ENCODE measurements at places on chromosomes 7 and 10.

DNA sequence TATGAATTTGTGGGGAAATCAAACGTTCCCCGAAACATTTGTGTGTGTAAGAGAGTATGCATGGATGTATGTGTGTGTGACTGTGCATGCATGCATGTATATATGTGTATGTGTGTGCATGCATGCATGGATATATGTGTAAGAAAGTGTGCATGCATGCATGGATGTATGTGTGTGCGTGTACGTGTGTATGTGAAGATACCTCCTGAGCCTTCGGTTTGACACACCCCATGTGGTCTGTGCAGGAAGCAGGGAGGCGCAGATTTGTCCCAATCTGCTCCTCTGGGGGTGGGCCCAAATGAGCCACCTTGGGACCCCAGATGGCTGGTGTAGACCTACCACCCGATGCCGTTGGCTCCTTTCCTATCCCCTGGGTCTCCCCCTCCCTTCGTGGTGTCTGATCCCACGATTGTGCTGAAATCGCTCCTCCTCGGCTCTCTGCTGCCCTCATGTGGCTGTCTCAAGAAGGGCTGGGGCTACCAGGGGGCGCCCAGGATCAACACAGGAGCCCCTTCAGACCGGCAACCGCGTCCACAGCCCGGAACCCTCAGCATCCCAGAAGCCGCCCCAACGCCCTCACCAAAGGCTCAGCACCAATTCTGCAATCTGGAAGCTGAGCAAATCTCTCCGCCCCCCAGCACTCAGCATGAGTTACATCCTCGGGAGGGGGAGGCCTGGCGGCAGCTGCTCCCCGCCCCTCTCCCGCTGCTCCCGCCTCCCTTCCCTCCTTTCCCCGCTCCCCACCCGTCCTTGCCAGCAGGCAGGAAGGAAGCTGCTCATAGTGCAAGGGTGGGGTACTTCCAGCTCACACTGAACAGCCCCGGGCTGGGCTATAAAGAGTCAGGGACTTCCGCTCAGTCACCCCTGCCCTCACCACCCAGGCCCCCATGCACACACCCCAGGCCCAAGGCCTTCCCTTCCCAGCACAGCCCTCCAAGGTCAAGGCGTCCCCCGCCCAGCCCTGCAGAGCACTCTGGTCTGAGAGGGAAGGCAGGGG is 2.3 kb upstream of the NOS3 start:
- no peak for DNase-seq

DNA sequence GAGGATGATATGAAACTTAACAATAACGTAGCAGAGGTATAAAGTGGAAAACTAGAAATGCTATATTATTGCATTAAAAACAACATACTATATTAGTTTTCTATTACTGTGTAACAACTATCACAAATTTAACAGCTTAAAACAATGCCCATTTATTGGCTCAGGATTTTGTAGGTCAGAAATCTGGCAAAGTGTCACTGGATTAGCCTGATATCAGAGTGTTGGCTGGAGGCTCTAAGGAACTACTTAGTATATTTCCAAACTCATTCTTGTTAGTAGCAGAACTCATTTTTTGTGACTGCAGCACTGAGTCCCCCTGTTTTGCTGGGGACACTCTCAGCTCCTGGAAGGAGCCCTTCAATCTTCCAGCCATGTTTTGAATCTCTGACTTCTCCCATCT is 306.8 kb downstream of the ETV1 start:
- no peak for DNase-seq

DNA sequence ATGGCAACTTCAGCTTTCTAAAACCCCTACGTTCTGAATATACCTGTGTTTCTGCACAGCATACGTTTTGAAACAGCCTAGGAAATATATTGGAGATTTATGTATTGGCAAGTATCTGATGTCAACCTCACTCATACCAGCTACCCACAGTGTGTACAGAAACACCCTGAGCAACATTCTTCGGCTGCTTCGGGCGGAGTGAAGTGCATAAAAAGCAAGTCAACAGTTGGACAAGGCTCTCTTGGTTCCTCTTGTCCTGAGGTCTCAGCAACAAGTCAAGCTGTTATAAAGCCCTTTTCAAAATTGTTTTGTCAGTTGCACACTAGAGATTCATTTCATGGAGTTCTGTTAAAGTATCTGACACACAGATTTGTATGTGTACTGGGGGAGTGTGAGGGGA is 40.0 kb upstream of the PAPSS2 start:
- no peak for DNase-seq

DNA sequence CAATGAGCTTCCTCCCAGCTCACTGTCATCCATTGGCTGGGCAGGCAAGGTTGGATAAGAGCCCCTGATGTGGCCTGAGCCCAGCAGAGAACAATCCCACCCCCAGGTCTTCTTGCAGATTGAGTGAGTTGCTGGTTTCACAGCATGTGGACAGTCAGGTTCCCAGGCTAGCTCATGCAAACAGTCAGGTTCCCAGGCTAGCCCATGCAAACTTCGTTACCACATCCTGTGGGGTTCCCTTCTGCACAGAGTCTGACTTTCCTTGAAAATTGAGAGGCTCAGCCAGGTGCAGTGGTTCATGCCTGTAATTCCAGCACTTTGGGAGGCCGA is 67.1 kb downstream of the TMEM130 start:
- DNase-seq, result no peak

- DNase-seq, result no peak
Measured at GRCh38 chr10:121217331-121217730, 366.2 kb downstream of the WDR11 start.

GRCh38 chr10:78231327-78231726 is 197.7 kb downstream of the RPS24 start:
- no peak for DNase-seq

GRCh38 chr7:37514497-37514896 is 65.8 kb upstream of the ELMO1 start:
- DNase-seq, result no peak

- DNase-seq, result no peak
Measured at GRCh38 chr10:43926875-43927406, 278.3 kb upstream of the ZNF32 start.

DNA sequence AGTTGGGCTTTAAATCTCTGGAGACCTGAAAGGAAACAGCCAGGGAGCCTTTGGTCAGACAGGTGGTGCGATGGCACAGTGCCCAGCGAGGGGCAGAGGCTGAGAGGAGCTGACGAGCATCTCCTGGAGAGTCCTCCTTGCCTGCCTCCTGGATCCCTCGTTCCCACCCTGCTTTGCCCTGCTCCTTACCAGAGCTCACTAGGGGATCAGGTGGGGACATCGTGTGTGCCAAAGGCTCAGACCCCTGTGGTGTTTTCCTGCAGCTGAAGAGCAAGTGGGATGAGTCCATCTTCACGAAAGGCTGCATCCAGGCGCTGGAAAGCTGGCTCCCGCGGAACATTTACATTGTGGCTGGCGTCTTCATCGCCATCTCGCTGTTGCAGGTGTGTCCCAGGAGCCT is 21.8 kb upstream of the SH2D4B start:
- no peak for DNase-seq

DNA sequence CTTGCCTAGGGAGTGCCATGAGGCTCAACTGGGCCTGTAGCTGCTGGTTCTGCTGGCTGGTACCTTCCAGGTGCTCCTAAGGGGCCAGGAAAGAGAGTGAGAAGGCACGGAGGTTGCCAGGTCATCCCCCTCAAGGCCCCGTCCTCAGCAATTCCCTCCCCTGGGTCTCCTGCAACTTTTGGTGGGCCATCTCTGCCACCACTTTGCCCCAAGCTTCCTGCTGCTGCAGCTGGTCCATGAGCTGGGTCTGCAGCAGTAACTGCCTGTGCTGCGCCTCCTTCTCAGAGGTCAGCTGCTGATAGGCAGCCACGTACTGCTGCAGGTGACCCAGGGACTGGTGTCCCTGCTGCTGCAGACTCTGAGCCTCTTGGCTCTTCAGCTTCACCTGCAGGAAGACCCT is 17.3 kb upstream of the MTPAP start:
- DNase-seq, result no peak

- DNase-seq, result no peak
Measured at GRCh38 chr7:43726466-43726865, 2.9 kb downstream of the COA1 start.

GRCh38 chr7:51033727-51034520 is 251.2 kb upstream of the GRB10 start:
- no peak for DNase-seq

DNA sequence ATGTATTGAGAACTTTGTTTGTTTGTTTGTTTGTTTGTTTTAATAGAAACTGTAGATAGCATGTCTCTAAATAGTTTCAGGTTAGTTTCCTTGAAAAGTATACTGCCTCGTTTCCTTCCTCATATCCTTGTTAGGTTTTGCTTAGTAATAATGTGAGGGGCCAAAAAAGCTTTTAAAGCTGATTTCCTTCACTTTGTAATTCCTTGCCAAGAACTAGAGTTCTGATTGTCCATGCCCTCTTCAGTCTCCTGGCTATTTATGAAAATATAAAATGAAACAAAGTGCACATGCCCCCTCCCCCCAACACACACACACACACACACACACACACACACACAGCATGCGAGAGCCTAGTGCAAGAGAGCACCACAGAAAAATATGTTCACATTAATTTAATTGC is 115.8 kb downstream of the FZD1 start:
- no peak for DNase-seq

DNA sequence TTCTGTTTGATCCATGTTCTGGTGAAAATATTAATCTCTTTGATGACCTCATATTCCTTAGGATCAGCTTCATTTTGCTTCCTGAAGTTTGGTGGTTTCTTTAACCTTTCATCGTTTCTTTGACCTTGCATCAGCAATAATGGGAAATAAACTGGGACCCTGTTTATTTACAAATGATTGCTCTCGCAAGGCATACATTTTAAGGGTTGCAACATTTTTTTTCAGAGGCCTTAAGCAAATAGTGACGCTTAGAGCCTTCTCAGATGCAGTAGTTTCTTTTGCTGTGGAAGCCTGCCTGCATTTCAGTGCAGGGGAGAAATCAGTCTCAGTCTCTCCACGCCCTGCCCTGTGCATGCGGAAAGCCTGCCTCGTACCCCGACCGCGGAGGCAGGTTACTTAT is 139.1 kb upstream of the NPS start:
- DNase-seq, result no peak

GRCh38 chr10:47287805-47288204 is 12.2 kb upstream of the GDF10 start:
- no peak for DNase-seq

DNA sequence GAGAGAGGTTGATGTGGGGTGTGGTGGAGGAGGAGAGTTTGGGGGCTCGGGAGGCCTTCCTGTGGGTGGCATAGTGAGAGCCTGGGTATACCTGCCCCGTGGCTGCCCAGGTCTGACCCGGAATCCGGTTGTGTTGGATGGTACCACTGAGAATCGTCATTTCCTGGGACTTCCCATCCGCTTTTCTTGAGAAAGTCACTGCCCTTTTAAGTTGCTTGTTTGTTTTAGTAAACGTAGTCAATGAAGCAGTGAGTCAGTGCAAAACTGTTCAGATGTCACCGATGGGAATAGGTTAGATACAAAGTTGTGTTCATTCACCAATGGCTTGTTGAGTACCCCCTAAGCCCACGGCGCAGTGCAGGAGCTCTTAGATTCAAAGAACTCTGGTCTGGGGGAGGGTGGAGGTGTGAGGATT is 285.8 kb downstream of the CAMK1D start:
- peak; percentile 45 for DNase-seq

DNA sequence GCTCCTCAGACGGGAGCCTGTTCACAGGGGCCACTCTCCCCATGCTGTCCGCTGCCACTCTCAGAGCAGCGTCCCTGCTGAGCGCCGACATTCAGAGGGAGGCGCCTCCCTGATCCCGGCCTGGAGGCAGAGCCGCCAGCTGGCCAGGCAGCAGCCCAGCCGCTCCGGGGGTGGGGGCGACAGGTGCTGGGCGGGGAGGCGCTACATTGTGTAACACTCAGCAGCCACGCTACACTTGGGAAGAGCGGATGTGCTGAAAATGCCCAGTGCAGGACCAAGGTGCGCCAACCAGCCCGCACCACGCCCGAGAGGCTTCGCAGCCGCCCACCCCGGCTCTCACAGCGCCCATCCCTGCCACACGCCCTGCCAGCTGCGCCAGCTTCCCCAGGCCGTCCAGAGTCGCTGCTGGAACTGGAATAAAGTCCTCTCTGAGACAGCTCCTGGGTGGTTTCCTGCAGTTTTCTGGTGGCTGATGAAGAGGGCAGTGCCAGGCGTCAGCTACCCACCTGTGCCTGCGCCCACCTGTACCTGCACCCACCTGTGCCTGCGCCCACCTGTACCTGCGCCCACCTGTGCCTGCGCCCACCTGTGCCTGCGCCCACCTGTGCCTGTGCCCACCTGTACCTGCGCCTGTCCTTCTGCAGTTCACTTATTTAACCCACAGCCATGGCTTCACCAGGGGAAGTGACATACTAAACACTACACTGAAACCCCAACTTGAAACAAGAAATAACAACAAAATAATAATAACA is 25.7 kb downstream of the STK32C start:
- DNase-seq, result no peak
